Fibroblast of pulmonary artery (primary cell): ENCODE measurements at places on chromosomes 7 and 10.

GRCh38 chr7:6252748-6253147 is 19.7 kb downstream of the CYTH3 start:
- peak; percentile 43 for DNase-seq

DNA sequence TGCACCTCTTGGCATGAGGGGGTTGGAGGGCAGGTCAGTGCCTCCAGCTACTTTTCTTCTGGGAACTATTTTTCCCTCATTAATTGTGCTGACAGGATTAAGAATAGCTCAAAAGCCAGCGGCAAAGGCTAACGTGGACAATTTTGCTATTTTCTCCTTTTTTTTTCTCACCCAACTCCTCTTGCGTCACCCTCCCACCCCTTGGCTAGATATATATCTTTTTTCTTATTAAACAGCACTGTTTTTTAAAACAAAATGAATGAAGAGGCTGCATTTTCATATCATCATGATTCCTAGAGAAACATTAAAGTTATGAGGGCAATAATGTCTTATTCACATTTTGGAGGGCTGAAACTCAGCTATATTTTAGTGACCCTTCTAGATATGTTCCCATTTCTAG is 251.8 kb upstream of the NFE2L3 start:
- DNase-seq, result no peak

GRCh38 chr7:127713758-127714157 is 61.8 kb downstream of the SND1 start:
- no peak for DNase-seq

GRCh38 chr7:68971634-68972340 is 626.5 kb upstream of the AUTS2 start:
- no peak for DNase-seq

DNA sequence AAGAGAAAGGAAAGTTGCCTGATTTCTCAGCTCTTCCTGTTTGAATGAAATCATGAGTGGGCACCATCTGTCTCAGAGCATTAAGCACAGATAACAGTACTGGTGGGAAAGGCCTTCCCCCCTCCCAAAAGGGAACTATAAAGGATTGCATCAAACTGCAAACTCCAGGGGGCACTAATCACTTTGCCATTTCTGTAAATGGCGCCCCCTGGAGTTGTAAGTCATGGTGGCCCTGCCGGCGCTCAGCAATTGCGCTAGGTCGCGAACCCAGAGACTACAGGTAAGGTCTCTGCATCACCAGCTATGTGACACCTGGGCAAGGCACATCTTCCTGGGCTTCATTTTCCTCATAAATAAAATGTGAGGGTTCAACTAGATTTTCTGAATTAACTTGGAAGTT is 11.1 kb downstream of the LRRC4 start:
- DNase-seq, result no peak

DNA sequence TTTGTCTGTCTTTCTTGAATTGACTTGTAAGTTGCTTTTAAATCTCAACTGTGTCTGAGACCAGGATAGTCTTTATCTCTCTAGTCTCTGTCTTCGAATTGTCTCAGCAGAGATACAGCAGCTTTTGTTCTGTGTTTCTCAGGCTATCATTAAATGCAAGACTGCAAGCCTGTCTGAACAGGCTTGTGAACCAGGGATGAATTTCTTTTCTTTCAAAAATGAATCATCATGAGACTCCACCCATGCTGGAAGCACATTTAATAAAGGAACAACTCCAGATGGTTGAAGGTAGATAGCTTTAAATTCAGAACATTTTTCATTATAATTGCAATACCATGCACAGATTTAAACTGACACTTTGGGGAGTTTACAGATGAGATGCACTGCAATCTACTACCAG is 155.9 kb downstream of the SEC23IP start:
- DNase-seq, result no peak

GRCh38 chr7:16619979-16620408 is 25.6 kb downstream of the ANKMY2 start:
- DNase-seq, result no peak

DNA sequence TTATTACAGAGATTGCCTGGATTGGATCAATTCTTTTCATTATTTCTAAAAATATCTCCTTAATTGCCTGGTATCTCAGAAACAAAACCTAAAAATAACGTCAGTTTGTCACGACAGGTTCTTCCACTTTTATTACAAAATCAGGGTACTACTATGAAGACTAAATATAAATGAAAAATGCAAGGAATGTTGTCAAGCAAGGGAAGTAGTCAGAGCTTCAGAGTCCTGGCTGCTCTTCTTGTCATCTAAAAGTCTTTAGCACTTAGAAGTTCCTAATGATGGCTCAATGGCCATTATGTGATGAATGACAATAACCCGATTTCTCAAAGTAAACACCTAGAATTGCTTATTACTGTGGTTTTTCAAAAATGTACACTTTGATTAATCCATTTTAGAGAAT is 192.2 kb downstream of the SEMA3A start:
- no peak for DNase-seq

DNA sequence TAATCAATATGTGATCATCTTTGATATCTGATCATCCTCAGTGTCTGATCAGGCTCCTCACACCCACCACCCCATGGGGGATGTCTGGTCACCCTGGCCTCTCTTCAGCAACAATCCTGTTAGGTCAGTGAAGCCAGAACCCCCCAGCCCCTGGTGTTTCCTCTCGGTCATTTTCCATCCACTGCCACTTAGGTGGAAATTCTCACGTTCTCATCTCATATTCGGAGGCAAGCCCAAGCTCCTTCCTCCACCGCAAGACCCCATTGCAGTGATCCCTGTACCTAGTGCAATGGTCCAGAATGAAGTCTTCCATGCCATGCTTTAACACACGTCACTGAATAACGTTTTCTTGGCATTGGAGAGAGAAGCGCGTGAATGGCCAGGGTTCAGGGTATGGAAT is 103.0 kb upstream of the DNAAF5 start:
- no peak for DNase-seq

GRCh38 chr7:1862560-1862959 is 192.5 kb downstream of the ELFN1 start:
- no peak for DNase-seq

DNA sequence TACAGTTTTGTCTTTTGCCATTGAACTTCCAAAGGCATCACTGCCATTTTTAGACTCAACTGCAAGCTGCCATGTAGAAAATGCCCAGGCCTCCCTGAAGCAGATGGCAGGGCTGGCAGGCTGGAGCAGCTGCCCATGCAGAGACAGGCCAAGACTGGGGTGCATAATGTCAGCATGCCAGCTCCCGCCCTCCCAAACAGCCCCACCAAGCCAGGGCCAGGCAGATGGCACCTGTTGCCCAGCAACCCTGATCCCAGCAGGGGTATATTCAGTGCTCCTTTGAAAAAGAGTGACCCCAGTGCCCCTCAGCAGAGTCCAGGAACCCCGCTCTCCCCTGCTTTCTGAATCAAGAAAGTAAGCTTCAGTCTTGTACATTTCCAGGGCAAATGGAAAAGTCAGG is 32.6 kb downstream of the VSTM4 start:
- DNase-seq, result no peak

- DNase-seq, result no peak
Measured at GRCh38 chr10:132208462-132209050, 21.8 kb downstream of the DPYSL4 start.

DNA sequence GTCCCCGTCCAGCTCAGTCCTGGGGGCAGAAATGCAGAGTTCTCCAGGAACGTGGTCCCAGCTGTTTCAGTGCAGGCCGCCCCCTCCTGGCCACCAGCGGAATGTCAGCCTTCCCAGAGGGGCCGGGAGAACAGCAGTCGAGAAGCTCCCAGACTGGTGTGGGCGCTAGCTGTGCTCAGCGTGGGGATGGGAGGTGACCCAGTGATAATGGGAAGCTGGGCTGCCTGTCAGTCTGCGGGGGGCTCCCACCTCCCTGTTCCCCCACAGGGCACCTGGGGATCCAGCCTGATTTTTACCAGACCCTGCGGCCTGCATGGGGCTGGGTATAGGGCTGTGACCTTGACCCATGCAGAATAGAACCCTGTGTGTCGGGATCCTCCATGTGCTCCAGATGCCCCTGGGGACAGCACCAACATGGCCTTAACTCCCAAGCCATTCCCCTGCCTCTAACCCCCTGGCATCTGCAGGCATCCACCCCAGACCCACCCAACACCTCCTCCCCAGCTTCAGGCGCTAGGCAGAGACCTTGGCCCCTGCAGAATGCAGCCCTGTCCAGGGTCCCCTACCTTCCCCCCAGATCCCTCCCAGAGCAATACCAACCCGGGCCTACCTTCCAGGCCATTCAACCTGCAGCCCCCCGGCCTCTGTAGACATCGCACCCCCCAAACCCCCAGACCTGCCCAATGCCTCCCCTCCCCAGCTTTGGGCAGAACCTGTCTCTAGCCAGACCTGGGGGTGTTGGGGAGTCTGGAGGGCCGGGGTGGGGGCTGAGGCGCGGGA is 880 bp upstream of the ELN start:
- DNase-seq, result peak; percentile 68

DNA sequence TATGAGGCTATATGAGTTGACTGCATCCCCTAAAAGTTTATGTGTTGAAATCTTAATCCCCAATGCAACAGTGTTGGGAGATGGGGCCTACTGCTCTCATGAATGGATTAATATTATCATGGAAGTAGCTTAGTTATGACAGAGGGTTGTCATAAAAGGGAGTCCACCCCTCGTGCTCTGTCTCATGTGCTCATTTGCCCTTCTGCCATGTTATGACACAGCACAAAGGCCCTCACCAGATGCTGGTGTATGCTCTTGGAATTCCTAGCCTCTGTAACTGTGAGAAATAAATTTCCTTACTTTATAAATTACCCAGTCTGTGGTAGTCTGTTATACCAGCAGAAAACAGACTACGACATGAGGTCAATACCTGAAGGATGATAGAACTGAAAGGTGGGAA is 17.6 kb upstream of the PANK1 start:
- no peak for DNase-seq

- no peak for DNase-seq
Measured at GRCh38 chr10:122213766-122214165, 57.3 kb upstream of the BTBD16 start.

- no peak for DNase-seq
Measured at GRCh38 chr7:2066251-2066919, 166.4 kb downstream of the MAD1L1 start.

GRCh38 chr7:93725954-93726353 is 151.4 kb upstream of the CALCR start:
- DNase-seq, result no peak

GRCh38 chr7:38524786-38525185 is 106.4 kb downstream of the AMPH start:
- DNase-seq, result no peak

GRCh38 chr10:86665218-86665607 is 3.1 kb upstream of the LDB3 start:
- DNase-seq, result no peak

DNA sequence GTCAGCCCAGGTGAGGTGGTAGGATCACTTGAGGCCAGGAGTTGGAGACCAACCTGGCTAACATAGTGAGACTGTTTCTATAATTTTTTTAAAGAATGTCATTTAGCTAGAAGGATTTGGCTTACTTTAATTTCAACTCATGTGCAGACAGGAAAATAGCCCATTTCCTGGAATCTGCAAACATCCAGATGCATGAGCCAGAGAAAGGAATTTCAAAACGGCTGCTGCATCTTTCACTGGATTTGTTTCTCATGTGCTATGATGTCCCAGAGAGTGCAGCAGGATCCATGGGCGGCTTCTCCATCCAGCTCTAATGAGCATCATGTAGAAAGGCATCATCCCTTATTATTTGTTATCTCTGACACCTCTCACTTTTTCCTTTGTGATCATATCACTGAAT is 149.3 kb downstream of the GALNT17 start:
- DNase-seq, result no peak

GRCh38 chr7:36058020-36058592 is 94.9 kb upstream of the EEPD1 start:
- DNase-seq, result no peak

DNA sequence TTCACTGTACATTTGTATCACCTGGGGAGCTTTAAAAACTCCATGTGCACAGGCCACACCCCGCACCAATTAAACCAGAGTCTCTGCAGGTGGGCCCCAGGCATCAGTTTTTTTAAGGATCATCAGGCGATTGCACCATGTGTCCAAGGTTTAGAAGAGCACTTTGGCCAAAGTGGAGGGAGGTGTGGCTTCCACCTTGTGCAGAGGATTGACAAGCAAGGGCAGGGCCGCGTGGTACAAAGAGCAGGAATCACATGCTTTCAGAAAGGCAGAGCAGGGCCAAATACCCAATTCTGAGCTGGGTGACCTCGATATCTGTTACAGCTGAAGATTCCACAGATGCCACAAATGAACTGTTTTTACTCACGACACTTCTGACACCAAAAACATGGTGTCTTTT is 52.4 kb downstream of the NOC3L start:
- DNase-seq, result no peak

GRCh38 chr7:95199779-95200558 is 124.4 kb downstream of the PON1 start:
- peak; percentile 79 for DNase-seq

- DNase-seq, result peak; percentile 17
Measured at GRCh38 chr7:66950763-66951162, 29.7 kb downstream of the TMEM248 start.

- no peak for DNase-seq
Measured at GRCh38 chr7:47885309-47885986, 62.8 kb downstream of the PKD1L1 start.

DNA sequence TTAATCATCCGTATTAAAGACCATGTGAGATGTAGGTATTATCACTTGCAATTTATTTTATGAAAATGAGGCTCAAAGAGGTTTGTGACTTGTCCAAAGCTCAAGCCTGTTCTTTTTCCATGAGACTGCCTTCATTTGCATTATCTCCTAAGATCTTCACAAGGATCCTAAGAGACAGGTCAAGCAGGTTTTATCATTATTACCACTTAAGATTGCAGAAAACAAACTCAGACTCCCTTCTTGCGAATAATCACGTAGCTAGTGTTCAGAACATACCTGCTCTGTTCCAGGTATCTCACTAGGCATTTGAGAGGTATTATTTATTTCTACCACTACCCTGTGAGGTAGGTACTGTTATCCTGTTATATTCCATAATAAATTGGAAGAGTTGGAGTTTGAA is 64.8 kb downstream of the ZNRF2 start:
- no peak for DNase-seq

DNA sequence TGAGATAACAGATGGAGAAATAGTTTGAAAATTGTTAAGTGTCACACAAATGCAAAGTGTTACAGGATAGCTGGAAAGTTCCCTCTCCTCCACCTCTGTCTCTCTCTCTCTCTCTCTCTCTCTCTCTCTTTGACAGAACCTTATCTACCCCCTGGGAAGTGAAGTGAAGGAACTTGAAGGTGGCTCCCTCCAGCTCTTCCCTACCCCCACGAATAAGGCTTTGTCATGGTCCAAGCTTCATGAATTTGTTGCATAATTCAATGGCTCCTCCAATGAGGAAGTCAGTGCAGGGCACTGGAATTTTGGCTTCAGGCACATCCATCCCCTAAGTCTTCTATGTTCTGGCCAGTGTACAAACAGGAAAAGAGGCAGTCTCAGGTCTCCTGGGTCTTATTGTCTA is 66.4 kb downstream of the CDHR3 start:
- DNase-seq, result no peak
